ENCODE measurements at places on chromosomes 13 and 19.

- peaks cover 11% of the 10 kb centered on the region for H3K27me3 ChIP-seq
- no peaks in the 10 kb centered on the region for H3K36me3 ChIP-seq
- no peak overlapping the region for H3K4me3 ChIP-seq
- DNase-seq = no peak
Measured at GRCh38 chr13:20938302-20938701, 35.8 kb upstream of the XPO4 start.

DNA sequence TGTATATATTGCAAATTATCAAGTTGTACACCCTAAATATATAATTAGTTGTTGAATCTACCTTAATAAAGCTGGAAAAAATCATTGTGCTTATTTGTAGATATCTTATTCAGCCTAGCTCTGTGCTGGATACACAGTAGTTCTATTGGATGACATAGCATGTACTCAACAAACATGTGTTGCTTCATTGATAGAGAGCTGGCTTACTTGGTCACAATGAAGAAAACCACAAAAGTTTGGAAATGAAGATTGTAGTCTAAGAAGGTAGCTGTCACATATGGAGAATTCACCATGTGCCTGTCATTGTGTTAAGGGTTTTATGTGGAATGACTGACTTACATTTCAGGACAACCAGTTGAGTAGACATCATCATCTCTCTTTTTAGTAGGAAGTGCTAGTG, 278.9 kb downstream of the LMO7 start:
- no peaks in the 10 kb centered on the region for H3K36me3 ChIP-seq
- no peak overlapping the region for H3K4me3 ChIP-seq
- H3K27ac ChIP-seq = no peak overlapping the region
- H3K4me1 ChIP-seq = no peaks in the 10 kb centered on the region
- DNase-seq = no peak

- H3K4me3 ChIP-seq = no peak overlapping the region
- no peak for DNase-seq
- no peaks in the 10 kb centered on the region for H3K36me3 ChIP-seq
- H3K27me3 ChIP-seq = peaks cover under 1% of the 10 kb centered on the region
Measured at GRCh38 chr19:27972291-27973040, 1240.5 kb downstream of the UQCRFS1 start.

DNA sequence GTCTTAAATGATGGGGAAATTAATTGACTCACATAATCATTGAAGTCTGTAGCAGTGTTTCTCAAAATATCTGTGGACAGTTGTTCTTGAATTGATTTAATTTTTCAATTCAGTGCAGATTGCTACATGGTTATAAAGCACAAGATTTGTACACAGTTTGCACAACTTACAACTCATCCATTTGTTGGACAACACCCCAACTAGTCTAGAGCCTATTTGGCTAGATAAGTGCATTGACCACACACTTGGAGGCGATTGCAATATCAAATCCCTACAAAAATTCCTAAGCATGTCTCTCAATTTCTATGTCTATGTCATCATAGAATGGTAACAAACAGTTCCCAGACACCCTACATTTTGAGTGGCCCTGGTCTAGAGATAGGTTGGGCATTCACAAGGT, 48.0 kb upstream of the IPO5 start:
- no peaks in the 10 kb centered on the region for H3K36me3 ChIP-seq
- no peak overlapping the region for H3K4me3 ChIP-seq
- H3K27ac ChIP-seq = no peak overlapping the region
- H3K27me3 ChIP-seq = peaks cover 16% of the 10 kb centered on the region
- no peak for DNase-seq

GRCh38 chr19:41228486-41228885, 9.5 kb downstream of the AXL start:
- no peak overlapping the region for H3K4me3 ChIP-seq
- peaks cover 7% of the 10 kb centered on the region for H3K4me1 ChIP-seq
- no peak overlapping the region for H3K27ac ChIP-seq
- no peaks in the 10 kb centered on the region for H3K36me3 ChIP-seq
- peaks cover 37% of the 10 kb centered on the region for H3K27me3 ChIP-seq
- DNase-seq = no peak
